ENCODE measurements at places on chromosomes 13 and 19. TPM values are rescaled to one million over a fixed set of nuclear protein-coding genes. Genes with fewer than 3 reads are reported as not detected.

CATSPERD gene
- polyA plus RNA-seq = not detected

CYP4F11 gene
- polyA plus RNA-seq = not detected

VSTM2B gene
- polyA plus RNA-seq = not detected

MBD3L2 gene
- polyA plus RNA-seq = not detected

ZFP82 gene
- polyA plus RNA-seq = 3.8 TPM

SMIM44 gene
- polyA plus RNA-seq = not detected

F7 gene
- polyA plus RNA-seq = 0.11 TPM

ZNF471 gene
- polyA plus RNA-seq = 3.6 TPM

ZNF154 gene
- 2.1 TPM for polyA plus RNA-seq

FXYD5 gene
- polyA plus RNA-seq = 248 TPM

DYRK1B gene
- polyA plus RNA-seq = 6.6 TPM

GRCh38 chr19:45103508-45104319 lies 10.7 kb downstream of the PPP1R37 start:
- no peak for DNase-seq

GRCh38 chr19:5996623-5997320 lies 18.8 kb upstream of the RANBP3 start:
- DNase-seq = no peak

GRCh38 chr19:55473225-55474012 lies 3.0 kb upstream of the ZNF628 start:
- no peak for DNase-seq

DNA sequence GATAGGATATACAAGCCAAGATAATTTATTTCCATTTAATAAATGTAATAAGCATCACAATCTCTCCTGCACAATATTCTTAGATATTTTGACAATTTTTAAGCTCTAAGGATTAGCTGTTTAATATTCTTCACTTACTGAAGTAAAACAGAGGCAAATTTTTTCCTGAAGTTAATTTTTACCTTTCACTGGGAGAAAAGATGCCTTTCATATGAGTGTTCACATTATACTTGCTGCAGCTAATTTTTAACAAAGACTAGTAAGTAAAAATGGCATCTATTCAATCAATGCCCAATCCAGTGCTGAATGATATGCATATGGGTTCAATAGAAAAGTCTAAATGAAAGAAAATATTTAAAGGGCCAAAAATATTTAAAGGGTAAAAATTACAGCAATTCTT lies 377.2 kb upstream of the GPC6 start:
- no peak for DNase-seq

DNA sequence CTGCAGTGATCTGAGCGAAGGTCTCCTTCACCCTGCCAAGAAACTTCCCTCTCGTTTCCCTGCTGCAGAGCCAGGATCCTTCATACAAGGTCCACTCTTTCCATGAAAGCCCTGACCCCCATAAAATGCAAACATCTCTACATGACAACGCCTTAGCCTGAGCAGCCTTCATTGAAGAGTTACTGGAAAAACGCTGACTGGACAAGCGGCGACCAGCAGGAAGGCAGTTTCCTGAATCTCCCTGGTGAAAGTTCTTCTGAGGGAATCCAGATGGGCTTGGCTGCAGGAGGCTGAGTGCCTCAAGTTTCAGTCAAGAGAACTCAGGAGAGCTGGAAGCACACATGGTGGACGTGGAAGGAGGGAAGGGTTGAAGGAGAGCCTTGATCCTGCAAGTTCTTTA lies 17.7 kb downstream of the GSX1 start:
- no peak for DNase-seq

GRCh38 chr19:46596008-46596407 lies 5.1 kb upstream of the CALM3 start:
- no peak for DNase-seq

- DNase-seq = no peak
These were observed 3.0 kb upstream of the DOCK6 start for GRCh38 chr19:11265177-11265784.

DNA sequence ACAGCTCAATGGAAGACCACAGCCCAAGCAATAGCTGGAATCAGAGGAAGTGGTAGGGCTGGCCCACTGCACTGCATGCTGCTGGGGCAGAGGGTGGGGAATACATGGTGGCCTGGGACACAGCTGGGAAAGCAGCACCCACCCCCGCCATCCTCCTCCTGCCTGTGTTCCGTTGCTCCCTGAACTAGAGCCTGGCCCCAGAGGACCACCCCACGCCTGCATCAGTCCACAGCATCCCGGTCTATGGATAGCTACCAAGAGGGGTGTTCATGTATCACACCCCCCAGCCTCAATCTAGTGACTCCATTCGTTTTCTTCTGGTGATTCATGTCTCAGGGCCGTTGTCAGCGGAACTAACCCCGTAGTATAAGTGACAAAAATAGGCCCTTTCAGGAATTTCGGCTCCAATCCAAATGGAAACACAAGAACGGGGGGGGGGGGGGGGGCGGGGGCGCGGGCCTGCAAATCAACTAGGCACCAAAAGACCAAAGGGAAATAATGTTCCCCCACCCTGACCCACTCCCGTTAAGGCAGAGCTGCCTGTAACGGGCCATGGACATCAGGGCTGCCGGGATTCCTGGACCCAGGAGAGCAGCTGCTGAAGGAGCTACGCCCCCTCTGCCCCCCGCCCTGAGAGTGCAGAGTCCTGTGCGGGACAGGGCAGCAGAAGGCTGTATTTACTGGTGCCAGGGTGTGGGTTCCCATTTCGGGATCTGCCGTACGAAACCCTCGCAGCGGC lies 18.9 kb upstream of the EPHX3 start:
- peak; percentile 42 for DNase-seq

DNA sequence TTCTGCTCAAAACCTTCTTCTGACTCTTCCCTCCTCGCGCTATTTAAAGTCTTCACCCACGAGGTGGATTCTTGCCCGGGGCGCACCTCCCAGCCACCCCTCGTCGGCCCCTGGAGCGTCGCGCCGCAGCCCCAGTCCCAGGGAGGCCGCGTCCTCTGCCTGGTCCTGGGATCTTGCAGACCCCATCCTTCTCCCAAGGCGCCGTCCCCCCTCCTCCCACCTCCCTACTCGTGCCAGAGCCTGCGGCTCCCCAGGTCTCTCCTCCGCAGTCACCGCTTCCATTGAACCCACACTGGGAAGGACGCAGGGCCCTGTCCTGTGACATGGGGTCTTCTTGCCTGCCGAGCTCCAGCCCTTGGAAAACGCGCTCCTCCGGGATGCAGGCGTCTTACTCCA lies 486 bp downstream of the ZNF808 start:
- DNase-seq = no peak

DNA sequence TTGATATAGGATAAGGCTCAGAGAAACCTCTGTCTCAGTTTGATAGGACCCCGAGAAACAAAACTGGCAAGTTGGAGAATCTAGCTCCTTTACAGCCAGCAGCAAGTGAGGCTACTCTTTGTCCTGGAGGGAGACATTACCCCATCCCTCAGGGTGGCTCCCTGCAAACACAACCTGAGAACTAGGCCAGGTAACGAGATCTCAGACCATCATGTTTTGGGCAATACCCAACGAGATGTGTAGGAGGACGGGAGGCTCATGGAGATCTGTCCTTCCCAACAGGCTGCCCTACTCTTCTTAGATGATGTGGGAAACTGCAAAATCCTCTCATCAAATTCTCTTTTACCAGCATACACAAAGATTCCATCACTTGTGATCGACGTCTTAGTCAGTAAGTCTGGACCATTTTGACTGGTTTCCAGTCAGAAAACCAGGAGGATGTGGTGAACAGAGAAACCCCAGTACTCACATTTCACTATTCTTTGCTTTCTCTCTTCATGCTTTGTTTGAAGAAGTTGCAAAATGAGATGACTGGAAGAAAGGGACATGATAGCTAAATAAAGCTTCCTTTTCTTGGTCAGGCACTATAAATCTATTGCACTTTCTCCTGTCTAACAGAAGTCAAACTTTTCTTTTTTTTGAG lies 6.0 kb upstream of the CTU1 start:
- no peak for DNase-seq

DNA sequence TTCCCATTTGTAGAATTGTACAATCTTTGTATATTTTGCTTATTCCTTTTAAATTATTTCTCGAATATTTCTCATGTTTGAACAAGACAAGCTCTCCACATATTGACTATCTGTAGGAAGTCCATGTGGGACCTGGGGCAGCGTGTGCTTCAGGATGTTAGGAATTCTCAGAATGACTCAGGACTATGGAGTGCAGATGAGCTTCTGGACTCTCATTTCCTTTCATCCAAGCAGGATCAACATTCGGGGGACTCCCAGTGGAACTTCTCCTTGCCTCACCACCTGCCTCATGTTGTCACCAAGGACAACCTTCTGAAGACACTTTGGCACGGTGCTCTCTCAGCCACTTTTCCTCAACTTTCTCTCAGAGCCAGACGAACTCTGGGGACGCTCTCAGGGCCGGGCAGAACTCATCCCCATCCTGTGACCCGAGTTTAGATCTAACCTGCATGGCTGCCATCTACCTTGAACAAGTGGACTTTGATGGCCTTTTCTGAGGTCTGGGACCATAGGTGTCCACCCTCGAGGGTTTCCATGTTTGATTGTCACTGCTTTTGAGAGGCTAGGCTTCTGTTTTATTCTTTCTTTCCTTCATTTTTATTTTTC lies 441.7 kb downstream of the IRS2 start:
- DNase-seq = no peak

DNA sequence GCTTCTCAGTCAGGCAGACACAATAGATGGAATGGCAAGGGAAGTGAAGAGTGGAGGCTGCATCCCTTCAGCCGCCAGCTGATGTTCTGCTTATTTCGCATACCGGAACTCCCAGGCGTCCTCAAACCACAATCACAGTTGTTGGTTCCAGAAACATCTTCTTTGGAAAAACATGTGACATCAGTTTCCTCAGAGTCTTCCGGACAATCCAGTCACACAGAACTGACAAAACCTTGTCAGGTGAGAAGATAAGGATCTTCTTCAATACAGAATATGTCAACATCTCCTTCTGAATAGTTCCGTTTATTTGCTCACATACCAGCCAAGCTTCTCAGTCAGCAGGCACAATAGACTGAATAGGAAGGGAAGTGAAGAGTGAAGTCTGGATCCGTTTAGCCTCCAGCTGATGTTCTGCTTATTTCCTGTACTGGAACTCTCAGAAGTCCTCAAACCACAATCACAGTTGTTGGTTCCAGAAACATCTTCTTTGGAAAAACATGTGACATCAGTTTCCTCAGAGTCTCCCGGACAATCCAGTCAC lies 45.1 kb upstream of the CEACAM21 start:
- no peak for DNase-seq
